ENCODE measurements at places on chromosomes 16 and 17. TPM values are rescaled to one million over a fixed set of nuclear protein-coding genes. Genes with fewer than 3 reads are reported as not detected.

GRCh38 chr17:2551493-2551892, 39.8 kb upstream of the METTL16 start:
- no peak for DNase-seq

DNA sequence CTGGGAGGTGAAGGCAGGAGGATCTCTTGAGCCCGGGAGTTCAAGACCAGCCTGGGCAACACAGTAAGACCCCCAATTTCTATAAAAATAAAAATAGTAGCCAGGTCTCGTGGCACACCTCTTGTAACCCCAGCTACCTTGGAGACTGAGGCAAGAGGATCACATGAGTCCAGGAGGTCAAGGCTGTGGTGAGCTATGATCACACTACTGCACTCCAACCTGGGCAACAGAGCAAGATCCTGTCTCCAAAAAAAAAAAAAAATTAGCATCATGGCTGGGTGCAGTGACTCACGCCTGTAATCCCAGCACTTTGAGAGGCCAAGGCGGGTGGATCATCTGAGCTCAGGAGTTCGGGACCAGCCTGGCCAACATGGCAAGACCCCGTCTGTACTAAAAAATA, 6.7 kb upstream of the CBX2 start:
- no peak for DNase-seq

GRCh38 chr17:41308918-41309359, at the start of gene KRTAP16-1:
Gene KRTAP16-1 (minus strand): TSS chr17:41309309. CDS start chr17:41309253, 56 bp downstream.
- DNase-seq: no peak

GRCh38 chr17:43791589-43791988, 11.4 kb downstream of the CFAP97D1 start:
- DNase-seq: no peak

- DNase-seq: no peak
These were observed 2.5 kb upstream of the CDYL2 start for GRCh38 chr16:80806927-80807340.

The CRISPLD2 gene
- 33.8 TPM for polyA plus RNA-seq

DNA sequence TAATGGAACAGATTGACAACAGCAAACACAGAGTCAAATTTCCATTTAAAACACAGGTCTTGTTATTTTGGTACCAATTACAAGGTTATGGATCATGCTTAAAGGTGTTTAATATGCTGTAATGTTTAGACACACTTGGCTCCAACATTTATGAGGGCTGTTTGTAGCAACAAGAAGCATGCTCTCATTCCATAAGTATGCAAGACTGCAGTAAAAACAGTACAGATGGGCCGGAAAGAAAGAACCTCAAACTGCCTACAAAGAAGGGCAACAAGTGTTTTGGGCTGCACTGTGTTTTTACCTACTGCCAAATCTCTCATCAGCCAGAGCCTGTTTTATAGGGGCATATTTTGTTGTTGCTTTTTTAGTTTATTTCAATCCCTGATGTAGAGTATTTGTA, 100.5 kb upstream of the HS3ST3A1 start:
- DNase-seq: no peak

DNA sequence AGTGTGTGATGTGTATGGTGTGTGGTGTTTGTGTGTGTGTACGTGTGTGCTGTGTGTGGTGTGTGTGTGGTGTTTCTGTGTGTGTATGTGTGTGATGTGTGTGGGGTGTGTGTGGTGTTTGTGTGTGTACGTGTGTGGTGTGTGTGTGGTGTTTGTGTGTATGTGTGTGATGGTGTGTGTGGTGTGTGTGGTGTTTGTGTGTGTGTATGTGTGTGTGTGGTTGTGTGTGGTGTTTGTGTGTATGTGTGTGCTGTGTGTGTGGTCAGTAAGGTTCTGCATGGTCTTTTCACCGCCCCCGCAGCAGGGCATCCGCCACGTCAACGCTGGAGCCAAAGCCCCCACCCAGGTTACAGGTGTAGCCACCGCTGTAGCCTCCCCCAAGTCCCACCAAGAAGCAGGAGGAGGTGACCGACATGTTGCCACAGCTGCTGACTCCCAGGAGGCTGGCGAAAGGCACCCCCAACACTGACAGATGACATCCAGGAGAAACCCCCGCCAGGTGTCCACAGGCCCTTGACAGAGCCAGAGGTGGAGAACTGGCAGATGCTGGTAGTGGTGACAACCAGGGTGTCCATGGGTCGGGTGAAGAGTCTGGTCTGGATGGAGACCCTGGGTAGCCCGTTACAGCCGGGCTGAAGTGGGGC, 9.3 kb upstream of the KRT17 start:
- DNase-seq: no peak

DNA sequence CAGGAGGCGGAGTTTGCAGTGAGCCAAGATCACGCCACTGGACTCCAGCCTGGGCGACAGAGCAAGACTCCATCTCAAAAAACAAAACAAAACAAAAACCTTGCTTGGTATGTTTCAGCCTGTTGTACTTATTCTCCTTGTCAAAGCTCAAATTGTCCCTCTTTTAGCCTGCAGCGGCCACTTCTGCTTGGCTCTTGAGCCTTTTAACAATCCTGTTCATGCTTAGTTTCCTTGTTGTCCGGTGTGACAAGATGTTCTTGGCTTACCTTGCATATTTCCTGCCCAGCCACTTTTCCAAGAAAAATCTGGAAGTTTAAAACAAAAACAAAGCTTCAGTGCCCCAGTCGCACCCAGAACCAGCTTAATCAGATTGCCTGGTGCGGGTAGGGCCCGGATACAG, 81.0 kb downstream of the ABCC1 start:
- no peak for DNase-seq

The RAP1GAP2 gene
- polyA plus RNA-seq: 8.4 TPM

GRCh38 chr16:50416388-50416787, 47.6 kb upstream of the BRD7 start:
- no peak for DNase-seq

GRCh38 chr16:53089434-53090285, 34.9 kb downstream of the CHD9 start:
- no peak for DNase-seq

Measured in right lung (tissue), 10 donors.